ENCODE measurements at places on chromosomes 11 and 22. TPM values are rescaled to one million over a fixed set of nuclear protein-coding genes. Genes with fewer than 3 reads are reported as not detected.

The TYR gene
- not detected for total RNA-seq

The OR4S2 gene
- not detected for total RNA-seq

The FIBIN gene
- total RNA-seq = 12.5 TPM

The TUBA8 gene
- total RNA-seq = 0.66 TPM

The OR4A16 gene
- not detected for total RNA-seq

The GDPD4 gene
- total RNA-seq = not detected

- no peak for DNase-seq
Observed at GRCh38 chr22:20205464-20205963, 54.7 kb upstream of the CCDC188 start.

- no peak for DNase-seq
Observed at GRCh38 chr11:28223577-28223976, 115.4 kb downstream of the METTL15 start.

All from MCF 10A (cell line).